ENCODE measurements at places on chromosomes 1 and 21. TPM values are rescaled to one million over a fixed set of nuclear protein-coding genes. Genes with fewer than 3 reads are reported as not detected.

GRCh38 chr1:19319196-19319595 lies 7.1 kb downstream of the SLC66A1 start:
- peaks cover 10% of the 10 kb centered on the region for H3K4me1 ChIP-seq
- H3K27ac ChIP-seq: no peak overlapping the region
- DNase-seq: peak; percentile 22
- no peak overlapping the region for H3K4me3 ChIP-seq
- H3K27me3 ChIP-seq: no peaks in the 10 kb centered on the region
- H3K36me3 ChIP-seq: peaks cover 30% of the 10 kb centered on the region

DNA sequence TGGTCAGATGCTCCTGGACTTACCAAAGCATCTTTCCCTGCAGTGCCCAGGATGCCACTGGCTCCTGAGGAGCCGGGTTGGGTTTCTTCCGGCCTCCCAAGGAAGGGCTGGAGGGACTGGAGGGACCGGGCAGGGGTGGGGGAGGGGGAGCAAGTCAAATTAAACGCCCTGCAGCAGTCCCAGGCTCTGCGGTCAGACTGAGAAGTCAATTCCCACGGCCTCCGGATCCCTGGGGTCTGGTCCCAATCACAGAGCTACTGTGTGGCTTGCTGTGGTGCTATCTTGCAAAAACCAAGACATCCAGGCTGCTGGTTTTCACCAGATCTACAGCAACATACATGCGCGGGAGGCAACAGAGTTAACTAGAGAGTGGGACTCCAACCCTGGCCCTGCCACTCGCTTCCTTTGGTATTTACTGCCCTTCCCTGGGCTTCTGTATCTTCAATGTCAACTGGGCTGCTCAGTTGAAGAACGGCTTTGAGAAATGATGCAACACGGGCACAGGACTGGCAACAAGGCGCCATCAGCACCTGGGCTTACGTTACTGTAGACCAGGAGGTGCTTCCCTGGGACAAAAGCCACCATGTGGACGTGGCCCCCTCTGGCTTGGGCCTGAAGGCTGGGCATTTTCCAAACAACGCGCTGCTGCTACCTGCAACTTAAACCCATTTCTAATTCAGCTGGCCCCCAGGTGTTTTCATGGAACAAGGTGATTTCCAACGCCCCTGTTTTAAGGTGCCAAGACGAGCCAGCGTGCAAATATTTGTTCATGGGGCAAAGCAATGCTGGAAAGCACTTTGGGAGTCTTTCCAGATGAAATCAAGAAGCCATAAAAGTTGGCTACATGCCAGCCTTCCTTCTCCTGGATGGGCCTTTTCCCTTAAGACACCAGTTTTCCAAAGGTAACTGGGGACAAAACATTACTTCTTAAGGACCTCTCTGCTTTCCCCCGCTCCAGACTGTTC lies 11.5 kb downstream of the RCC2 start:
- H3K27ac ChIP-seq: no peak overlapping the region
- H3K36me3 ChIP-seq: peaks cover 61% of the 10 kb centered on the region
- no peaks in the 10 kb centered on the region for H3K27me3 ChIP-seq
- no peak for DNase-seq
- peaks cover 6% of the 10 kb centered on the region for H3K4me1 ChIP-seq
- no peak overlapping the region for H3K4me3 ChIP-seq

DNA sequence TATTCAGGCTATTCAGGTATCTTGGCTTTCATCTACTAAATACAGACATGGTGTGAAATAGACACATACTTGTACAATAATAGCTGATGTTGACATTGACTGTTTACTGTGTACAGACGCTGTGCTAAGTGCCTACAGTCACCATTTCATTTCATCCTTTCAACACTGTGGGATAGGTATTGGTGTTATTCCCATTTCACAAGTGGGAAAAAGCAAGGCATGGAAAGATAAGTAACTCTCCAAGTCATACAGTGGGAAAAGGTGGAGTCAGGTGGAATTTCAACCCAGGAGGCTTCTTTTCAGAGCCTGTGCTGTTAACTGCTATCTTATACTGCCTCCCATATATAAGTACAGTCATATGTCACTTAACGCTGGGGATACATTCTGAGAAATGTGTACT lies 49.6 kb upstream of the ATP1A1 start:
- DNase-seq: no peak
- H3K4me3 ChIP-seq: no peak overlapping the region
- H3K36me3 ChIP-seq: no peaks in the 10 kb centered on the region
- no peaks in the 10 kb centered on the region for H3K4me1 ChIP-seq
- peaks cover 4% of the 10 kb centered on the region for H3K27me3 ChIP-seq

DNA sequence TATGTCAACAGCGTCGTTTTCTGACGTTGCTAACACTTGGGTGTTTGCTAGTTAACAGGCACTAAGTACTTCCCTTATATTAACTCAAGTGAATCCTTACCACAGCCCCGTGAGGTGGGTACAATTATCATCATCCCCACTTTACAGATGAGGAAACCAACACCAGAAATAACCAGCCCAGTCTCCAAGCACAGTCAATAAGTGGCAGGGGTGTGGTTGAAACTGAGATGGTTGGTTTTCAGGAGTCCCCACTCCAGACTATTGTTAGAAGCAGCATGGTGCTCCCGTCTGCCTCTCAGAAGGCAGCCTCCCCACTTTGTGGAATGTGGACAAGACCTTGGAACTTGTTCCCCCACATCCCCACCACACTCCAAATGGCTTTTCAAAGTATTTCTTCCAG lies 45.7 kb upstream of the ACOT11 start:
- no peak overlapping the region for H3K27ac ChIP-seq
- no peak overlapping the region for H3K4me3 ChIP-seq
- H3K27me3 ChIP-seq: peaks cover 39% of the 10 kb centered on the region
- DNase-seq: no peak

DNA sequence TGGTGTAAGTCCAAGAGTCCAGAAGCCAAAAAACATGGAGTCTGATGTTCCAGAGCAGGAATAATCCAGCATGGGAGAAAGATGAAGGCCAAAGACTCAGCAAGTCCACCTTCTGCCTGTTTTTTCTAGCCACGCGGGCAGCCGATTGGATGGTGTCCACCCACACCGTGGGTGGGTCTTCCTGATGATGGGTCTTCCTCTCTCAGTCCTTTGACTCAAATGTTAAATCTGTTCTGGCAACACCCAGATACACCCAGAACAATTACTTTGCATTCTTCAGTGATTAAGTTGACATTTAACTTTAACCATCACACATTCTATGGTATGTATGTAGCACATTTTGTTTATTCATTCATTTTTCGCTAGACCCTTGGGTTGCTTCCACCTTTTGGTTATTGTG lies 944.4 kb downstream of the PLA2G4A start:
- no peak overlapping the region for H3K4me3 ChIP-seq
- H3K36me3 ChIP-seq: no peaks in the 10 kb centered on the region
- no peak for DNase-seq
- H3K27ac ChIP-seq: no peak overlapping the region
- no peaks in the 10 kb centered on the region for H3K27me3 ChIP-seq

GRCh38 chr1:12370333-12370975 lies 140.6 kb downstream of the VPS13D start:
- no peak for DNase-seq
- no peaks in the 10 kb centered on the region for H3K27me3 ChIP-seq
- no peak overlapping the region for H3K27ac ChIP-seq
- peaks cover 13% of the 10 kb centered on the region for H3K36me3 ChIP-seq
- no peak overlapping the region for H3K4me3 ChIP-seq

- H3K27ac ChIP-seq: no peak overlapping the region
- no peaks in the 10 kb centered on the region for H3K36me3 ChIP-seq
Measured at GRCh38 chr1:7042322-7043190, 257.3 kb downstream of the CAMTA1 start.

DNA sequence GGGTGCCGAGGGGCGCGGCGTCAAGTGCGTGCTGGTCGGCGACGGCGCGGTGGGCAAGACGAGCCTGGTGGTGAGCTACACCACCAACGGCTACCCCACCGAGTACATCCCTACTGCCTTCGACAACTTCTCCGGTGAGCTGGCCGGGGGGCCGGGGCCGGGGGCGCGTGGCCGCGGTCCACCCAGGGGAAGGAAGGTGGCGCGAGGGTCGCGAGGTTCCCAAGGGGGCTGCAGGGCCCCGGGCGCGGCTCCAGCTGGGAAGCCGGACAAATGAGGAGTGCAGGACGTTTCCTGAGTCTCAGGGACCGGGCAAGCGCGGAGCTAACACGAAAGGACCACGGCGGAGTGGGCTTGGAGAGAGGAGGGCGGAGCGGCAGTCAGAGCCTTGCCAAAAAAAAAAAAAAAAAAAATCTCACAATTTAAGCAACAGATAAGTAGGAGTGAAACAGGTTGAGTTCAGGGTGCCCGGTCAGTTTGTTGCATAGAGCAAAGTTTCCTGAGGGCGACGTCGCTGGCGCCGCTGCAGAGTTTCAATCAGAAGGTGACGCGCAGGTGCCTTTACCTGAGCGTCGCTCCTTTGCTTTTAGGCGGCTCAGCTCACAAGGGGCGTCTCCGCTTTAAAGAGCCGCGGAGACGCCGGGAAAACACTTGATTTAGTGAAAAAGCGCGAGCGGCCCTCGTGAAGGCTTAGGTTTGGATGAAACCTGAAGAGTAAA lies 750 bp downstream of the RHOU start:
- H3K27me3 ChIP-seq: peaks cover 19% of the 10 kb centered on the region
- H3K4me3 ChIP-seq: peak overlapping the region; percentile 62
- DNase-seq: peak; percentile 15

- no peaks in the 10 kb centered on the region for H3K4me1 ChIP-seq
- H3K27ac ChIP-seq: no peak overlapping the region
- no peaks in the 10 kb centered on the region for H3K27me3 ChIP-seq
- no peak for DNase-seq
Measured at GRCh38 chr1:63975481-63975880, 201.7 kb downstream of the ROR1 start.

- no peak for DNase-seq
- H3K4me1 ChIP-seq: peaks cover 2% of the 10 kb centered on the region
- H3K36me3 ChIP-seq: peaks cover 12% of the 10 kb centered on the region
- H3K4me3 ChIP-seq: no peak overlapping the region
- no peak overlapping the region for H3K27ac ChIP-seq
Measured at GRCh38 chr1:149979245-149979971, 31.1 kb downstream of the OTUD7B start.

GRCh38 chr1:159999204-159999603 lies 32.6 kb downstream of the PIGM start:
- DNase-seq: no peak
- H3K27me3 ChIP-seq: peaks cover 11% of the 10 kb centered on the region
- H3K36me3 ChIP-seq: no peaks in the 10 kb centered on the region
- H3K4me3 ChIP-seq: no peak overlapping the region
- H3K27ac ChIP-seq: no peak overlapping the region

- no peak for DNase-seq
- peaks cover 14% of the 10 kb centered on the region for H3K4me1 ChIP-seq
- no peaks in the 10 kb centered on the region for H3K27me3 ChIP-seq
Measured at GRCh38 chr1:41894101-41894807, 24.5 kb downstream of the HIVEP3 start.

DNA sequence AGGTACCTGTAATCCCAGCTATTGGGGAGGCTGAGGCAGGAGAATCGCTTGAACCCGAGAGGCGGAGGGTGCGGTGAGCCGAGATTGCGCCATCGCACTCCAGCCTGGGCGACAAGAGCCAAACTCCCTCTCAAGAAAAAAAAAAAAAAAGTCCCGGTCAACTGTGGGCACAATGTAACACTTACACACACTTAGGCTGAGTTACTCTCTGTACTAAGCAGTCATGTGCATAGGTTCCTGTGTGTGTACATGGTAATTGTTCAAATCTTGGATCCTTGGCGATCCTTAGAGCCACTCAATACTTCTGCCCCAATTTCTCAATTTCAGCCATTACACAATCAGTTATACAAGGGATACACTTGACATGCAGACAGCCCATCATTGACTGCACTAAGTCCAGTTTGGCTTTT lies 11.6 kb downstream of the SDCCAG8 start:
- H3K27me3 ChIP-seq: no peaks in the 10 kb centered on the region
- peak overlapping the region; percentile 56 for H3K27ac ChIP-seq
- no peak for DNase-seq
- H3K36me3 ChIP-seq: peaks cover 2% of the 10 kb centered on the region
- H3K4me1 ChIP-seq: peaks cover 22% of the 10 kb centered on the region
- no peak overlapping the region for H3K4me3 ChIP-seq

GRCh38 chr1:77906624-77907023 lies 18.2 kb downstream of the NEXN start:
- no peaks in the 10 kb centered on the region for H3K27me3 ChIP-seq
- no peak overlapping the region for H3K4me3 ChIP-seq
- H3K27ac ChIP-seq: no peak overlapping the region
- H3K4me1 ChIP-seq: no peaks in the 10 kb centered on the region

DNA sequence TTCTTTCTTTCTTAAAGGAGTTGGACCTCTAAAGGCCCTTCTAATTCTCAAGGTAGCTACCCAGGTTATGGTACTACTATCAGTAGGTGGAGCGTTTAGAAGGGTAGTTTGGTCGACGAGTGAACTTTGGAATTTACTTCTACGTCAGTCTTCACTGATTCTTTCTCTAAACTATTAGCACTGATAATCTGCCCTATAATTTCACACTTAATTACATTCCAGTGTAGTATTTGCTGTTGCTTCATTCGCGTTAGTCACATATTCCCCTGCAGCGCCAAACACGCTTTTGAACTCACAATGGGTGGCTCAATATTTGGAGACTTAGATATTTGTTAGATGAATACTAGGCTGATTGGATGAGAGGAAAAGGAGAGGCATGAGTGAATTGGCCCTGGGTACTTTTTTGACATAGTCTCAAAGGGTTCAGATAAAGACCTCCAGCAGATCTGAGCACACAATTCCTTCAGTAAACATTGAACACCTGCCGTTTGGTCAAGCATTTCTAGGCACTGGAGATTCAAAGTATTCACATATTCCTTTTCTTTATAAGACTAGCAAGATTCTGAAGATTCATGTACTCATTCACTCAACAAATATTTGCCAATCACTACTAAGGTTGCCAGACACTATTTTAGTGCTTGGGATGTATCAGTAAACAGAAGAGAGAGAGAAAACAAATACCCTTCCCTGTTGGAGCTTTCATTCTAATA lies 929 bp upstream of the FOXJ3 start:
- DNase-seq: peak; percentile 45
- peak overlapping the region; percentile 71 for H3K4me3 ChIP-seq
- H3K27ac ChIP-seq: peak overlapping the region; percentile 82
- H3K27me3 ChIP-seq: no peaks in the 10 kb centered on the region
- no peaks in the 10 kb centered on the region for H3K4me1 ChIP-seq

DNA sequence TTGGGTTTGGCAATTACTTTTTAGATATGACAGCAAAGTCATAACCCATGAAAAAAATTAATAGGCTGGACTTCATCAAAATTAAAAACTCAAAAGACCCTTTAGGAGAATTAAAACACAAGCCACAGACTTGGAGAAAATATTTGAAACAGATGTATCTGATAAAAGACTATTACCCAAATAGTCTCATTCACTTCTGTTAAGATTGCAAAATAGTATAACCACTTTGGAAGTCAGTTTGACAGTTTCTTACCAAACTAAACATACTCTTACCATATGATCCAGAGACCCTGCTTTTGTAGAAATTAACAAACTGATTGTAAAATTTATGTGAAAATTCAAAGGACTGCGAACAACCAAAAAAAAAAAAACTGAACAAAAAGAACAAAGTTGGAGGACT lies 32.5 kb upstream of the SLC44A3 start:
- H3K36me3 ChIP-seq: no peaks in the 10 kb centered on the region
- no peaks in the 10 kb centered on the region for H3K27me3 ChIP-seq
- peaks cover 12% of the 10 kb centered on the region for H3K4me1 ChIP-seq

Gene KLHDC8A
- not detected for total RNA-seq

Gene F13B
- not detected for total RNA-seq

Gene MAP3K21
- 0.18 TPM for total RNA-seq

Gene NPPA
- total RNA-seq: not detected

Gene FTCD
- not detected for total RNA-seq

Gene RNU1-3
- total RNA-seq: under 0.01 TPM

Gene F11R
- 0.83 TPM for total RNA-seq

Gene SPRR4
- not detected for total RNA-seq

Measured in IMR-90 (cell line).